Fibroblast of pulmonary artery (primary cell): ENCODE measurements at places on chromosomes 16 and 17.

DNA sequence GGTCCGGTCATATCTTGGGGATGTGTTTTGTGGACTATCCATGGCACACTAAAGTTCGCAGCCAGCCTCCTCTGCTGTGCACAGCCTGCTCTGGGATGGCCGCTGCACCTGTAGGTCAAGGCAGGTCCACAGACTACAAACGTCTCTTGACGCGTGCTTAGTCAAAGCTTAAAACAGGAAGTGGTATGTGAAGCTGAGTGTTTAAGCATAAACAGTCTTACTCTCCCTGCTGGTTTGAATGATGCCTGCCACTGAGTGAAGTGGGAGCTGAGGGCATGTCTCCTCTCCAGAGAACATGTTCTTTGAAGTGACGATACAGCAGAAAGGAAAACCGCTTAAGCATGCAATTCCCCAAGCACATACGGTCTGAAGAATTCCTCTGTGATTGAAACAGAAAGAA is 365.6 kb downstream of the SLC39A11 start:
- DNase-seq, result no peak

- DNase-seq, result no peak
Observed at GRCh38 chr17:79465011-79465680, 145.7 kb downstream of the RBFOX3 start.

- no peak for DNase-seq
Observed at GRCh38 chr17:36016555-36016954, 1.2 kb downstream of the CCL23 start.

- DNase-seq, result no peak
Observed at GRCh38 chr16:46961373-46962353, 11.8 kb downstream of the DNAJA2 start.

DNA sequence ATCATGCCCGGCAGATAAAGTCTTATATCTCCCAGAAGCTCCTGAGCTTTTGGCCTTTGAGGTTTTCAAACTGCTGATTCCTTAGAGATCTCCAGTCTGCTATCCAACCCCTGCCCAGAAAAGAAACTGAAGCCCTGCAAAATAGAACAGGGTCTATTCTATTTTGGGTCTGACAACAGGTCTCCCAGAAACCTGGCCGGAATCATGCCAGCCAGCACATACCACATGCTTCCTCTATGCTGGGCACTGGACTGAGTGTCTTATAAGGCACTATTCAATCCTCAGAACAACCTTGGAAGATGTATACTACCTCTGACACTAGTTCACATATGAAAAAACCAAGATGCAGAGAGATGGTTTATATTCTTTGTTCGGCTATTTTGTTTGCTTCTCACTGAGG is 21.3 kb upstream of the GFOD2 start:
- DNase-seq, result no peak

DNA sequence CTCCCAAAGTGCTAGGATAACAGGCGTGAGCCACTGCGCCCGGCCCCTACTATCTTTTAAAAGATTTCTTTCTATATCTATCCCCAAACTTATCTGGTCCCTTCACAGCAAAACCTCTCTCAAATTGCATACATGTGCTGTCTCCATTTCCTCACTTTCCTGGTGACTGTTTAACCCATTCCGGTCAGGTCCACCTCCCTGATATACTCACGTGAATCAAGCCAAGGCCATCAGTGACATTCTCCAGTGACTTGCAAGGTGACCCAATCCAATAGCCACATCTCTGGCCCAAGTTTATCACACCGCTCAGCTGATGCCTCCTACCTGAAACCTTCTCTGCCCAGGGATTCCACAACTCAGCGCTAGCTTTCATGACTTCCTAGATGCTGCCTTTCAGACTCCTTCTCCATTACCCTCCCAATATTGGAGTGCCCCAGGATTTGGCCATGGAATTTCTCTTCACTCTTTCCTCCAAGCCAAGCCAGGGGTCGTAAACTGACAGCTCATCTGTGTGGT is 1.4 kb upstream of the CTCF start:
- no peak for DNase-seq

DNA sequence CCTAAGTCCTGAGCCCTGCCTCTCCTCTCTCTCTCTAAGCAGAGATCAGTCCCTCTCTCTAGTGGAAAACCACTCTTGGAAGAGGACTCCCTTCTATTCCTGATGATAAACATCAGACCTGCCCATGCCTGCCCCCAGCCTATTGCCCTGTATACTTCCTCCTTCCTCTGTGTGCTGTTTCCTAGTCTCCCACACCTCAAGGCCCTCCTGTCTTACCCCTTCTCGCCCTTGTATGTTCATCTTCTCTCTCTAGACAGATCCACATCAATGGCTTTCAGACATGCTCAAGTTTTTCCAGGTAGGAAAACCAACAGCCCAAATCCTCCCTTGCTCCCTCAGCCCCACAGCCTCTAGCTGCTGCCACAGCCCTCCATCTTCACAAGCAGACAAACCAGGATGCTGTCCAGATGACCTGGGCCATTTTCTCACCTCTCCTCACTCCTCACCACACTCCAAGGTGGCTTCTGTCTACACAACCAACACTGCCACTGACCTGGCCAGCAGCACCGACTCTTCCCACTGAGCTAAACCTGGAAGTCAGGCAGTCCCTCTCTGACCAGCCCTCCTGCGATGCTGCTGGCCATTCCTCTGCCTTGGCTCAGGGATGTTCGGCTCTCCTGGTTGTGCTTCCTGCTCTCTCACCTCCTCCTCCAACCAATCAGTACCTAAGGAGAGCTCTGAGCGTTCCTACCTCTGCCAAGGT is 36.3 kb downstream of the MARF1 start:
- no peak for DNase-seq

- DNase-seq, result no peak
Observed at GRCh38 chr16:86887416-86887815, 309.1 kb downstream of the FOXL1 start.

DNA sequence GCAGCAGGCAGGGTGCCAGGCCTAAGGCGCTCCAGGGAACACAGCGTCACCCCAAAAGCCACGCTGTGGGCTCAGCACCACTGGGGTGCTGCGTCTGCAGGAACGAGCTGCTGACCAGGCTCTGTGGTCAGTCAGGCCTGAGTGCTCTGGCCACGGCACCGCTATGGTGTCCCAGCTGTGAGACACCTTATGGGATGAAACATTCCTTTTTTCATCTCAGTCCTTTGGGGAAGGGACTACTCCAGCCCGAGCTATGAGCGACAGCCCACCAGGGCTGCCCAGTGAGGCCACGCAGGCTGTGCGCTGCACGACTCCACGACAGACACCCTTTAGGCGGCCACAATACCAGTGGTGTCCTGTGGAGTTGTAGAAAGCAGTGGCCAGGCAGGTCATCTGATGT is 11.1 kb downstream of the MGAT5B start:
- no peak for DNase-seq

DNA sequence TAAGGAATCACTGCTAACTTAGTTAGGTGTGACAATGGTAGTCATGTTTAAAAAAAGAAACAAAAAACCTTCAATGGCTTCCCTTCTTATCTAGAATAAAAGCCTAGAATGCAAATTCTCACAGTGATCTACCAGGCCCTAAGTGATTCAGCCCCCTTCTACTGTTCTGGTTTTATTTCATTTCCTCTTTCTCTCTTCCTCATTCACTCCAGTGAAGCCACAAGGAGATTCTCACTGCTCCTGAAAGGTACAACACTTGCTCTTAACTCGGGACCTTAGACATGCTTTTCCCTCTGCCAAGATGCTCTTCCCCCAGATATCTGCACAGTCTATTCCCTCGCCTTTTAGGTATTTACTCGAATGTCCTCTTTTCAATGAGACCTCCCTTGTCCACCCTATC is 3.7 kb downstream of the PIGS start:
- DNase-seq, result no peak

GRCh38 chr17:6098050-6098822 is 28.1 kb downstream of the WSCD1 start:
- peak; percentile 7 for DNase-seq

DNA sequence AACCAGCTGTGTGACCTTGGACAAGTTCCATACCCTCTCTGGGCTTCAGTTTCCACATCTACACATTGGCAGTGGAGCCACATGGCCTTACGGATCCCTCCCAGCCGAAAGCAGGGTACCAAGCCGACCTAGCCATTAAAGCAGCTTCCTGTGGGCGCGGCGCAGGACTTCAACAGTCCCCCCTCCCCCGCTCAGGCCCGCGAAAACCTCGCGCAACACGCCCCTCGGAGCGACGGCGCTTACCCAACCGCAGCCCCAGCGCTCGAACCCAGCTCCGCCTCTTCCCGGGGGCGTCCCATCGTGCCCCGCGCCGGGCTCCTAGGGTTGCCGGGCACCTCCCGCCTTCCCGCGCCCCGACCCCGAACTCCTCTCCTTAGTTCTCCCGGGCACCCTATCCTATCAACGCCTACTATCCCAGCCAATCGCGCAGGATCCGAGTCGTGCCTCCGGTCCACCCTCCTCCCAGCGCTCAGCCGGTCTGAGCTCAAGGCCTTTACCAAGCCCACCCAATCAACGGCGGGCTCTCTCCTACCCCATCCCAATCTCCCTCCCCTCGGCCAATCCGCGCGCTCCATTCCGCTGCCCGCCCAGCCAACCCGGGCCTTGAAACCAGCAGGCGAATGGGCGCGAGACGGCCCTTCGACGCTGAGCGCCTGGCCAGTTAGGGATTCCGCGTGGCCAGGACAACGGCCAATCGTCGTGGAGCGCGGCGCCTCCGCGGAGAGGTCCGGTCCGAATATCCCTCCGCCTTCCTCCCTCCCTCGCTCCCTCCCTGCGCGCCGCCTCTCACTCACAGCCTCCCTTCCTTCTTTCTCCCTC is at the start of gene KPNB1:
TSS of gene KPNB1 (plus strand) at position 767 of the 819 bp plus-strand sequence. CDS start 326 bp downstream, outside the sequence.
- peak; percentile 100 for DNase-seq

DNA sequence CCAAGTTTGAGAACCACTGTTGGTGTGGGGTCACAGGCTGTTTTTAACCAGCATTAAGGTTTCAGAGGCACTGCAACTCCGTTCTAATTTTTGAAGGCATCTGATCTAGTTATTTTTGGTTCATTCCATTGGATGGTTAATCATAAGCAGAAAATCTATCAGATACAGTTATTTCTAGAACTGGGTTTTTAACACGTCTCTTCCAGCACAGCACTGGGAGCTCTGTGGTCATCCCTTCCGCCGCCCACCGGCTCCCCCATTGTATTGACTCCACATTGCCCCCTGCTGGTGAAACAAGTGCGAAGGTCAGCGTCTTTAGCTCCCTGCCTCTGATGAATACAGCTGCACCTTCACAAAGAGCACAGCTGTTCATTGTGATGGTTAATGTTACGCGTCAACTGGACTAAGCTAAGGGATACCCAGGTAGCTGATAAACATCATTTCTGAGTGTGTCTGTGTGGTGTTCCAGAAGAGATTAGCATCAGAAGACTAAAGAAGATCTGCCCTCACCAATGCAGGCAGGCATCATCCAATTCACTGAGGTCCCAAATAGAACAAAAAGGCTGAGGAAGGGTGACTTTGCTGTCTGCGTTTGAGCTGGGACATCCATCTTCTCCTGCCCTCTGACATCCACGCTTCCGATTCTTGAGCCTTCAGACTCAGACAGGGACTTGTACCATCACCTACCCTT is 8.5 kb downstream of the CCL18 start:
- DNase-seq, result peak; percentile 36

GRCh38 chr16:81873206-81873605 is 94.1 kb downstream of the PLCG2 start:
- no peak for DNase-seq

- no peak for DNase-seq
Observed at GRCh38 chr17:34692920-34693319, 113.5 kb downstream of the TMEM132E start.

DNA sequence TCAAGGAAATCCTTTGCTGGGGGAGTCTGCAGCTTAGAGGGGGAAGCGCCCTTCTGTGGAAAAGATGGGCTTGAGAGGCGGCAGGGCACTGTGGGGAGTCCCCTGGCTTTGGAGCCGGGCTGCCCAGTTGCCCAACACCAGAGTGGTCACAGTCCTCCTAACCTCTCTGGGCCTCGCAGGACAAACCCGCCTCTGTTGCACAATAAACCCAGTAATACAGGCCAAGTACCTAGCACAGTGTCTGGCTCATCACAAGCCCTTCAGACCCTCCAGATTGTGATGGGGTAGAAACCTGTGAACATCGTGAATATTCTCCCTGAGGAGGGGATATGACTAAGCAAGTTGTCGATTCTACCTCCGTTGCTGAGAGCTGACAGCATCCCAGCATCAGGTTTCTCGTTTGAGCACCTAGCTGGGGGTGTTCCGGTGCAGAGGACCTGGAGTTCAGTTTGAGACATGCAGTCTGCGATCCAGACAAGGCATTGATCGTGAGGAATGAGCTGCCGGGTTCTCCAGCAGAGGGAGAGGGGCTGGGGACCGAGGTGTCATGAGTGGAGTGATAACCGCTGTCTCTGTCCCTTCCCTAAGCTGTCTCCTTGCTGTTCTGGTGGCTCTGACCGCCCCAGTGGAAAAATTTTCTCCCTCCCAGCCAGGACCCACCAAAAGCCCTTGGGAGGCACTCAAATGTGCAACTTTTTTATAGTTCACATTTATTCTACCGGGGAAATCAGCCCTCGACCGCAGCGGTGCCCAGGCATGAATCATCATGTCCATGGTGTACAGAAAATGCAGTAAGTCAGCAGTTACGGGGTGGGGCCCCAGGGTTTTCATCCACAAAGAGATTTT is 161.9 kb downstream of the WSCD1 start:
- DNase-seq, result no peak

- DNase-seq, result peak; percentile 87
Observed at GRCh38 chr17:63356337-63356757, 89.8 kb downstream of the CYB561 start.

DNA sequence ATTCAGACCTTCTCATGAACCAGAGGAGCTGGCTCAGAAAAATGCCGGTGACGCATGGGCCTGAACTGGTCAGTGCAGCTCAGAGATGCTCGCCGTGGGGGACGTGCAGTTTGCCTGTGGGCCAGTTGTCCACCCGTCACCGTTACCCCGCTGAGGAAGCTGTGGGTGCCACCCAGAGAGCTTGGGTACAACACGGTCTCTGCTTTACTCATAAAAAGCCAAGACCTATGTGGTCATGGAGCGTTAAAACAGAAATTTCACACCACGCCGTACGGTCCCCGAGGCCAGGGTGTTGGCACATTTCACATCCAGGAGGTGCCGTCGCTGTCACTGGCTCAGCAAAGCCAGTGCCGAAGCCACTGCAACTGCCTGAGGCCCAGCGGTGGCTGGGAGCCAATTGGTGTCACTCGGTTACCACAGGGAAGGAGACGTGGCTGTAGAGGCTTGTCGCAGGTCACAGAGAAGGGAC is 120.9 kb downstream of the METRNL start:
- no peak for DNase-seq
